Fibroblast of the aortic adventitia (primary cell): ENCODE measurements at places on chromosomes 6 and 20. TPM values are rescaled to one million over a fixed set of nuclear protein-coding genes. Genes with fewer than 3 reads are reported as not detected.

Gene HSPA1L
- 1.4 and 2.4 TPM in 2 replicates for total RNA-seq

Gene HAO1
- total RNA-seq: not detected in 2 replicates

Gene RBPJL
- total RNA-seq: not detected in 2 replicates

Gene GSTA5
- not detected in 2 replicates for total RNA-seq

Gene CALHM4
- total RNA-seq: not detected in 2 replicates

Gene HLA-DMA
- 1.6 and 2.1 TPM in 2 replicates for total RNA-seq

DNA sequence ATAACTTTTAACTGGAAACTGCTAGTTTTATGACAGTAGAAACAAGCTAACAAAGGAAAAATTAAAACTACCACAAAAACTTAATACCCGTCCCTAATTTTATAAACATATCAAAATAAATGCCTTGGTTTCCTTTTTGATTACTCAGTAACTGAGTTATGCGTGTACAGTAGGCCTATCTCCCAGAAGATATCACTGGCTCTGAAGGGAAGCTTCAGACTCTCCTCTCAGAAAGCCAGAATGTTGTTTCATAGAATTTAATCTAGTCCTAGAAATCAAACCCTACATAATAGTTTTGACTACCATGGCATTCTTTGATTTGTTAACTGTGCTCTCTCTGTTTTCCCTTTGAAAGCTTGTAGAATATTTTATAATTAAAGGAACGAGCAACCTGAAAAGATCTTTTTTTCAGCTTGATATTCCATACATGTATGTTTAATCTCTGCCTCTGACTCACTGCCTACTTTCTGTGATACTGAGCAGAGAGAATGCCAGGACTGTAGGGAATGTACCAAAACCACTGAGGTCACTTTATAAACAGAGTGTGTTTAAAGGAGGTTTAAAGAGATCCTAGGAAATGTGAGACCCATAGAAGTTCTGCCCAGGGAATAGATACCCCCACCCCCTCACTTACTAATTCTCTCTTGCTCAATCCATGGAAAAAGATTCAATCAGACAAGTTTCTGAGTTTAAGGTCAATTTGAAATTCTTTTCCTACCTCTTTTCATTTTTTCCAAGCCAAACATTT lies 311.5 kb downstream of the HDGFL1 start:
- peak; percentile 98 for DNase-seq

DNA sequence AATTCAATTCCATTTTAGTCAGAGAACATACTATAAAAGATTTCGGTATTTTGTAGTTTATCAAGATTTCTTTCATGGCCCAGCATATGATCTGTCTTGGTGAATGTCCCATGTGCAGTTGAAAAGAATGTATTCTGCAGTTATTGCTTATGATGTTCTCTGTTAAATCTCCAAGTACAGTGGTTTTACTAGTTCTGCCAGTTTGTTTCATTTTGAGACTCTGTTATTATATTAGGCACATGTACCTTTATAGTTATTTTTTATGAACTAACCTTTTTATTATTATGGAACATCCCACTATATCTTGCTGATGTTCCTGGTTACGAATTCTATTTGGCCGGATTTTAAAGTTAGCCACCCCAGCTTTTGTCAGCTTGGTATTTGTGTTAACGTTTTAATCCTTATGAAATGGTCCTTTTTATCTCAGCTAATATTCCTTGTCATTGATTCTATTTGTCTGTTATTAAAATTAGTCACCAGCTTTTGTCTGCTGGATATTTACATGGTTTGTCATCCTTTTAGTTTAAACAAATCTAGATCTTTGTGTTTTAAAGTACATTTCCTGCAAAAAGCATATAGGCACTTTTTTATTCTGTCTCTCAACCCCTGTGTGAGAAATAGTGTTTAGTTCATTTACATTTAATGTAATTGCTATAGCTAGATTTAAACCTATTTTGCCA lies 48.9 kb downstream of the VTA1 start:
- peak; percentile 4 for DNase-seq

GRCh38 chr6:159754959-159755914 lies 6.6 kb upstream of the ACAT2 start:
- DNase-seq: no peak

GRCh38 chr20:62156592-62157386 lies 13.2 kb downstream of the SS18L1 start:
- DNase-seq: peak; percentile 39

DNA sequence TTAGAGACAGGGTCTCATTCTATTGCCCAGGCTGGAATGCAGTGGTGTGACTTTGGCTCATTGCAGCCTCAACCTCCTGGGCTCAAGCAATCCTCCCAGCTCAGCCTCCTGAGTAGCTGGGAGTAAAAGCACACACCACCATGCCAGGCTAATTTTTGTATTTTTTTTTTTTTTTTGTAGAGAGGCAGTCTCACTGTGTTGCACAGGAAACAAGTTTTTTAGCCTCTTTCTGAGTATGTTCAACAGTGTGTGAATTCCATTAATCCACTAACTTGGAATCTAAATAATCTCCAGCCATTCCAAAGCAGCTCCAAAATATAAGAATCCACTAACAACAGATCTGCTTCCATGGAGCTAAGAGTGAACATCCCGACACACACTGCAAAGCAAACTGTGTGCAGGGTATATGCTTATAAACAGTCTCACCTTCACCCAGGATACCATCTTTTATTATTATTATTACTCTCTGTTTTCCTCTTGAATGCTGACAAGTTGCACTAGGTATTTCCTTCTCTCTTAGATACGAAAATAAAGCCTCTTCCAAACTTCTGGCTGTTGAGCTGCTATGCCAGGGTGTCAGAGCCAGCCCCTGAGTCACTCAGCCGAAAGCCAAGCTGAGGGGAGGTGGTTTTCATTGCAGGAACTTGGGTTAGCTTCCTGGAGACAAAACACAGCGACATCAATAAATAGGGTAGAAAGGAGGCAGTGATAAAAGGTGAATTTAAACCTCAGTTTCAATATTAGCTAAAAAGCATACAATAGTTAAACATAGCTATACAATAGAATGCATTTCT lies 264.9 kb downstream of the HIVEP2 start:
- DNase-seq: peak; percentile 60

DNA sequence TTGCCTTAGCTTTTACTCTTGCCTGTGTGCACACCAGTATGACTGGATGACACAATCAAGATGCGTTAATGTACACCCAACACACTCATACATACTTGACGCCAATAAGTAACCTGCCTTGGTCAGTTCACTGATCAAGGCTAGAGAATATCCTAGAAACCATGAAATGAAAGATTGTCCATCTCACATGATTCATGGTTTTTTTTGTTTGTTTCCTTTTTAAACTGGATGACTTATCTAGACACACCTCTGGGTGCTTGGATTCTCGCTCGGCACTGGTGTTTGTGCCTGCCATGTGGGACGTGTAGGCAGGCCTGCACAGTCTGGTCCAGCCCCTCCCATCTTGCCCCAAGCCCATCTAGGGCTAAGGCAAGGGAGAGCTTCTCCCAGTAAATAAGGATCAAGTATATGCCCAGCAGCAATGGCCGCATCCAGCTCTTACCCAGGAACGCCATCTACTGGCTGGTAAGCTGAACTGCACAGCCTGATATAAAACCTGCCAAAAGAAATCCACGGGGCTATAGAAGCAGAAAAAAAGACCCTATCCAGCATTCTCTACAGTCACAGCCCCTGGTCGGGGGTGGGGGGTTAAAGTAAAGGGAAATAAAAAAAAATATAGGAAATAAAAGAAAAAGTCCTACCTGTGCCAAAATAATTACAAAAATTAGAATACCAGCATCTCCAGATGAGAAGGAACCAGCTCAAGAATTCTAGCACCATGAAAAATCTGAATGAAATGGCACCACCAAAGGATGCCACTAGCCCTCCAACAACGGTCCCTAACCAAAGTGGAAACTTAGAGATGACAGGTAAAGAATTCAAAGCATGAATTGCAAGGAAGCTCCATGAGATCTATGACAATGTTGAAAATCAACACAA lies 73.3 kb downstream of the OTOR start:
- peak; percentile 55 for DNase-seq

DNA sequence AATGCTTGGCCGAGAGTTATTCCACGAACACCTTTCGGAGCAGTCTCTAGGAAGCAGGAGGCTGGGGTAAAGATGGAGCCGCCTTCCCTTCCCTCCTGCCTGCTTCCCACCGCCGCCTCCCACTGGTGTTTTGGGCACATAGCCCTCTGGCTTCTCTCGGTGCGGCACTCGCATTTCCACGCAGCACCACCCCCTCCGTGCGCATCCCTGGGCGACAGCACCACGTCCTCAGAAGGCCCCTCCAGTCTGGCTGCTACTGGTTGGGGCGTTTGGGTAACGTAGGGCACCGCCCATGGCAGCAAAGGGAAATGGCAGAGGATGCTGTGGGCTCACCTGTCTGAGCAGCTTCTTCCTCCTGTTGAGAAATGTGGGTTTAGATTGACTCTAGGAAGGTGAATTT lies 2.4 kb downstream of the COL20A1 start:
- no peak for DNase-seq

- DNase-seq: no peak
Measured at GRCh38 chr6:30562470-30563425, 5.7 kb downstream of the PRR3 start.

GRCh38 chr6:102474041-102474807 lies 1080.7 kb downstream of the GRIK2 start:
- DNase-seq: no peak

DNA sequence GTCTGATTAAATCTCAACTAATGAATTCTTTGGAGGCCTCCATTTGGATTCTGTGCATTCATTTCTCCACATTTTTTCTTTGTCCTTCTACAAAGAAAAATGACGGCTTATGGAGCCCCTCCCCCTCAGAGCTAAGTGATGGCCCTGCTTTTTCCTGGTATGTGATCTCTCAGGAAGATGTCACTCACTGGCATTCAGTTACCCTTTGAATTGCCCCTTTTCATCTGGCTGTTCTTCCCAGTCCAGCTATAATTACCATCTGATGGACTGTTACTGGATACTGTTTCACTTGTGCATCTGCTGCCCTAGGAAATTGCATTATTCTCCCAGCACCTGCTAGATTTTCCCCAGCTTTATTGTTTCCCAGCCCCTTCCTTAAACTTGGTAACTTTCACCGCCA lies 151.9 kb downstream of the CFAP61 start:
- no peak for DNase-seq

DNA sequence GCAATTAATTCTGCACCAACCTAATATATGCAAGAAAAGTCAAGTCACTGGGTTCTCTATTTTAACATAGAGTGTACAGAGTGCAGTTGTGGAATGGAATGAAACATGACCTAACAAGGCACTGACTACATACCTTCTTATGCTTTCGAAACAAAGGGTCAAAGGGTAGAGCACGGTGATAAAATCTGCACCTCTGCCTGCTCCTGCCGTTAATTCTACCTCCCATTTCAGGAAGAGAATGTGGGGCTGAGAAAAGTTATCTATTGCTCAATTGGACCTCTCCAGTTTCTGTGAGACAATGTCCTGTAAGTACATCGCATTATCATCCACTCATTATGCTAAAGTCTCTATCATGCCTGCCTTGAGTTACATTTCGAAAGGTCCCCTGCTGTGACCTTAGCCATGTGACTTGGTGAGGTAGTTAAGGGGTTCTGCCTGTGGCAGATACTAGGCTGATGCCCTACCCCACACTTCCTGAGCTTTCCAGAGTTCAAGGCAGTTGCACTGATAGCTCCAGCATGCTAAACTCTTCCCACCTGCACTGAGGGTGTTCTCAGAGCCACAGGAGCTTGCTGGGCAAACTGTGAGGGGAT lies 14.0 kb upstream of the MOCS1 start:
- DNase-seq: no peak

GRCh38 chr6:116268589-116269293 lies 11.0 kb downstream of the TSPYL1 start:
- peak; percentile 90 for DNase-seq

GRCh38 chr6:163491737-163492300 lies 77.3 kb downstream of the QKI start:
- DNase-seq: no peak

DNA sequence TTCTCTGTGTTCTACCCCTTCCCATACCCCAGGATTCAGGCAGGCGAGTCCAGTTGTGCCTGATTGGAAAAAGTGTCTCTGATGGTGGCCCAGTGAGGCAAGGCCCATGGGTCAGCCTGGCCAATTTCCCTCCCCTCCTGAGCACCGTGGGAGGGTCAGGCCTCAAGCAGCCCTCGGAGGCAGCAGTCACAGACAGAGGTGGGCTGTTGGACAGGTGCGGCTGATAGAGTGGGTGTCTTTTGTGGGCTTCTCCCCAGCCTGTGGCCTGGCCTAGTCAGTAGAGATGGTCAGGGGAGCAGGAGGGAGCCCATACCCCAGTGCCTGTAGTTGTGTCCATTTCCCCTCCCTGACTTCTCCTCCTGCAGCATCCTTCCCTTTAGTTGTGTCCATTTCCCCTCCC lies 8.9 kb downstream of the MYT1 start:
- DNase-seq: no peak

DNA sequence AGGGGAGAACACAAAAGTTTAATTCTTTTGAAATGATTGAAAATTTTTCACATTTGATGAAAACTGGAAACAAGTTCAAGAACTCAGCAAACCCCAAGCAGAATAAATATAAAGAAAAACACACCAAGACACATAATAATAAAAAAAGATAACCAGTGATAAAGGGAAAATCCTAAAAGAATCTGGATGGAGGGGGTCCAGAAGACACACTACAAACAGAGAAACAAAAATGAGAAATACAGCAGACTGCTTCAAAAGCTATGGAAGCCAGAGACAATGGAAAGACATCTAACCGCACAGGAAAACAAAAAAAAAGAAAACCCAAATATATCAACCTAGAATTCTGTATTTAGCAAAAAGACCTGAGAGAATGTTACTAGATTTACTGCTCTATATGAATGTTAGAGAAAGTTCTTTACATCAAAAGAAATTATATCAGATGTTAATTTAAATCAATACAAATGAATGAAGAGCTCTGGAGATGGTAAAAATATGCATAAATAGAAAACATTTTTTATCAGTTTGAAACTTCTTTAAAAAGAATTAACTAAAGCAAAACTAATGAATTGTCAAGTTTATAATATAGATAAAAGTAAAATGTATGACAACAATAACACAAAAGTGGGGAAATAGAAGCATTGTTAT lies 310.7 kb upstream of the PREP start:
- peak; percentile 5 for DNase-seq

- DNase-seq: no peak
Measured at GRCh38 chr20:5949943-5950270, 426 bp downstream of the TRMT6 start.

DNA sequence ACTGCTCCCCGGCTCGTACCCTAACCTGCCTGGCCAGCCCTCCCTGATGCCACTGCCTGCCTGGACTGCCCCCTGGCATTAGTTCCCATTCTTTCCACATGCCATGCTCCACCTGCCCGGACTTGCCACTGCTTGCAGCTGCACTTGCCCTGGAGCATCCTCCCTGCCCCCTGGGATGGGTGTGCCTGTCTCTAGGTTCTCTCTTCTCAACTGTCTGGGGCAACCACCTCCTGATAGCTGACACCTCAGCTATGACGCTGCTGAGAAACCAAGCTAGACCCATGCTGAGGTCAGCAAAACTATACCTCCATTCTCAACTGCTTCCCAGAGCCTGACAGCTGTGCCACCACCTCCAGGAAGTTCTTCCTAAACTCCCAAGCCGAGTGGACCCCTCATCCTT lies 72.1 kb downstream of the PERP start:
- DNase-seq: no peak
